ENCODE measurements at places on chromosomes 12 and 14. TPM values are rescaled to one million over a fixed set of nuclear protein-coding genes. Genes with fewer than 3 reads are reported as not detected.

- DNase-seq: no peak
Measured at GRCh38 chr14:48890333-48890732, 695.8 kb downstream of the RPS29 start.

Gene KIF5A
- 1.5 TPM for total RNA-seq

- DNase-seq: no peak
Measured at GRCh38 chr12:121899590-121899989, 11.0 kb downstream of the PSMD9 start.

GRCh38 chr14:96391293-96392118, 422 bp upstream of the AK7 start:
- DNase-seq: peak; percentile 100

DNA sequence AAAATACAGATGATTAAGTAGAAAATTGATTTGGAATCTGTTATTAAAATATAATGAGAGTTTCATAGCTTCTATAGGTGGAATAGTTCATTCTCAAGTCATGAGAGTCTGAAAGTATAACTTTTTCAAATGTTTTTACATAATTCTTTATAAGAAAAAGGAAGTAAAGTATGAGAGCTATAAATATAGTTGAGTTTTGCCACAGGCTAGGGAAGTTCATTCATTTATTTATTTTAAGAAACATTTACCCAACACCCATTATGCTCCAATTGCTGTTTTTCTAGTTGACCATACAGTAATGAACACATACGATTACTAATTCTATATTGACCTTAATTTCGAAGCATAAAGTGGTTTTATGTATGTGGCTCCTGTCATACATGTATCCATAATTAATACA, 24.8 kb downstream of the LRRIQ1 start:
- no peak for DNase-seq

- DNase-seq: no peak
Measured at GRCh38 chr12:7870335-7870734, 2.4 kb downstream of the SLC2A14 start.

- DNase-seq: no peak
Measured at GRCh38 chr14:37420622-37421021, 174.4 kb downstream of the FOXA1 start.

GRCh38 chr12:121918679-121919038, 267 bp downstream of the CFAP251 start:
- no peak for DNase-seq

DNA sequence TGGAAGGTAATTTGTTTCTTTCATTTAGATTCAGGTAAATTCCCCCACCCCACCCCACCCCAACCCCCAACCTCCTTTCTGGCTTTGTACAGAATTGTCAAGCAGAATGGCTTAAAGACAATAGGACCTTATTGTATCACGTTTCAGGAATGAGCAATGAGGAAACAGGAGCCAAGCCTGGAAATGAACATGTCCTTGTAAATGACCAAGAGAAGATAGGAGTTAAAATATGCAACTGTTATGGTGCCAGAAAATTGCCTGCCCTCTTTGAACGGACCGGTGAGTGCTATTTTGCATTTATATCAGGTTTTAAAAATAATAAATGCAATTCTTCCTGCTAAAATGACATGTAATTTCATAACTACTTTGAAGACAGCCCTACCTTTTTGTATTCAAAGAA, 141.6 kb upstream of the PELI2 start:
- DNase-seq: no peak

DNA sequence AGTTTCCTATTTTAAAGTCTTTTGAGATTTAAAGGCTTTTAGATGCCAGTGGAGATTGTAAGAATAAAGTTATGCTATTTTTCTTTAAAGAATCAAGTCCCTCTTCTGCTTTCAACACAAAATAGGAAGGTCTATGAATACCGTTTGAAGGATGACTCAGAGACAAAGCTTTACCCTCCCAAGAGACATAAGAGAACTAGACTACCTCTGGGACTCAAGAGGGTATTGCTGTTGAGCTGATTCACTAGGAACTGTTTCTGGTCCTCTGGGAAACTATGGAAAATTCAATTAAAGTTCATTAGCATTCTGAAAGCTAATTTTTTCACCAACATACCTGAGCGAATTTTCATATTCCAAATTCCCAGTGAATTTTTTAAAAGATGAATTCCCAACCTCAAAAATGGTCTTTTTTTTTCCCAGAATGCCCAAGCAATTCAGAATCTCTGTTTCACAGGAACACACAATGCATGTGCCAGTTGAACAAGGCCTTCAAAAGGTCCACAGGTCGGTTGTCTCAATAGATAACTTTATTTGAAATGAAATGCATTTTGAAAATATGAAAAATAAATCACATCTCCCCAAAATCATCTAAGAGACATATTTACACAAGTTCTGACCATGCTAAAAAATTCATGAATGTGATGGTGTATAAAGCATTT, 6.5 kb downstream of the PHLDA1 start:
- DNase-seq: no peak

GRCh38 chr12:101855364-101855884, 22.0 kb upstream of the DRAM1 start:
- DNase-seq: no peak

Gene NKX2-1
- total RNA-seq: not detected

- no peak for DNase-seq
Measured at GRCh38 chr14:99969673-99970322, 95.4 kb upstream of the EVL start.

Gene KCNC2
- not detected for total RNA-seq

GRCh38 chr14:28780843-28781820, 14.5 kb downstream of the FOXG1 start:
- DNase-seq: no peak

Gene MAP1LC3B2
- total RNA-seq: 1.6 TPM

Gene IQSEC3
- 13.9 TPM for total RNA-seq

DNA sequence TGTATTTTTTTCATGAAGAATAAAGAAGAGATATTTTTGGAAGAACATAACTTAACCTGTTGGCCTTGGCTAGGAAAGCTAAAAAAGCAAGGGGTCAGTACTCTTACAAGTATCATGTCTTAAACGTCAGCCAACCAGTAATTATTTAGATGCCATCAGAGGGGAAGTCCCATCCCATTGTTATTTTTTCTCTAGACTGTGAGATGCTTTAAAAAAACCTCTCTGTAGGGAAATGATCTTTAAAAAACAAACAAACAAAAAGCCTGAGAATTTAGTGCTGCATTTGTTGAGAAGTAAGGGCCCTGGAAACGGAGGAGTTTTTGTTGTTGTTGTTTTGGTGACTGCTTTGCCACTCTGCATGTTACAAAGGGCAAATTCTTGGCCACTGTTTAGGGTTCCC, 474.0 kb downstream of the ZFP36L1 start:
- no peak for DNase-seq

GRCh38 chr12:19120795-19121194, 8.7 kb upstream of the PLEKHA5 start:
- no peak for DNase-seq

DNA sequence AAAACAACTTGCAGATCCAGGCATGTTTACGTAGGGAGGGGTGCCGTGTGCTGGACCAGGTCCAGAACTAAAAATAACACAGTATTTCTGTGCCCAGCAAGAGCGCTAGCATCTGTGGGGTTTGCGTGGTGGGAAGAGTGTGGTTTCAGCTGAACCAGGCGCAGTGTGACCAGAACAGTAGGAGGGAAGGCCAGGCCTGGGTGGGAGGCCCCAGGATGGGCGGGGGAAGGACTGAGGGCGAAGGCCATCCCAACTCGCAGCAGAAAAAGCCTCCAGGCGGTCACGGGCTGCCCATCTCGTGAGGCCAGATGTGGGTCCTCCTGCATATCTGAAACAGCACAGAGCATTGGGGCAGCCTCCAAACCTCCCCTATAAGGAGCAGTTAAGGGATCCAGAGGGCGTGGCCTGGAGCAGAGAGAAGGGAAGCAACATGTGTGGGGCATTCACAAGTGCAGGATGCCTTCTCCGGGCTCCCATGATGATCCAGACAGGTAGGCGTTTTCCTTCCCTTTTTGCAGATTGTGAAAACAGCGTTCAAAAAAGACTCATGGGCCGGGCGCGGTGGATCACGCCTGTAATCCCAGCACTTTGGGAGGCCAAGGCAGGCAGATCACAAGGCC, 17.8 kb upstream of the CD9 start:
- no peak for DNase-seq

All from naive thymus-derived CD8-positive, alpha-beta T cell (primary cell).